ENCODE measurements at places on chromosomes 5 and 9.

DNA sequence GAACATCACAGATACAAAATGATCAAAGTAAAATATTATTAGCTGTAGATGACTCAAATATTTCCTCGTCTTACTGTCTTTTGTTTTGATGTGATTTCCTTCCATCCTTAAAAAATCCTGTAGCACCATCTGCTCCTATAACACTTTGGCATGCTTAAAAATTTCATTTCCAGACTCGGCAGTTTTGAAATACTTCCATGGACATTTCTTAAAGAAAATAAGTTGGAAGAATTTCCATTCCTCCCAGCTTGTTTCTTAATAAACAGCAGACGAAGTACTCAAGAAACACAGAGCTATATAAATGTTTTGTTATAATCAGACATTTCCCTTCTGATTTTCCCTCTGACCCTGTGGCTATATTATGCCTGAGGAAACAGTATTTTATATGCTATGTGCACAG, 41.2 kb upstream of the SVEP1 start:
- DNase-seq: no peak

- DNase-seq: no peak
Measured at GRCh38 chr5:63255594-63255993, 677.0 kb downstream of the LRRC70 start.

GRCh38 chr9:112408275-112408674, 28.4 kb downstream of the HSDL2 start:
- no peak for DNase-seq

- DNase-seq: no peak
Measured at GRCh38 chr5:31573494-31574142, 41.5 kb downstream of the C5orf22 start.

DNA sequence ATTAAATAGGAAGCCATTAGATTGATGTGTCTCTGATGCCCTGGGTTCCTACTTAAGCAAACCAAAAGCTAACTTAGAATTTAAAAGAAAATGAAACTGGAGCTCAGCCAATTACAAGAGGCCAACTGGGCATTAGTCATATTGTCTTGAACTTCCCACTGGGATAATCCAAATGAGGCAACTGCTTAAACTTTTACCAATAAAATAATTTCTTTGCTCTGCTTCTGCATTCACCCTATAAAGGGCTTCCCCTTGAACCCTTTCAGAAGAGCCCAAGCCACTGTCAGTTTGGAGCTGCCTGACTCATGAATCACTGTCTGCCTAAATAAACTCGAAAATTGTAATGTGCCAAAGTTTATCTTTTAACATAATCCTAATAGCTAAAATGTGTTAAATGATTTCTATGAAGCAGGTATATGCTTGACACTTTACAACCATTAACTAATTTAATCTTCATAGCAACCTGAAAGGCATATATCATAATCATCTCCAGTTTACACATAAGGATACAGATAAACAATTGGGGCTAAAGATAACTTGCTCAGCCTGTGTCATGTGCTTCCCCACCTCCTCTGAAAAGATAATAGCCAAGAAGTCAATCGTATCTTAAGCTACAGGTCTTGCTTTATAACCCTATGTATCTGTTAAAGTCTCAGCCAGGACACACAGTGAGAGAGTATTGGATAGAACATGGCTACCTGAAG, 11.5 kb downstream of the GPR150 start:
- DNase-seq: no peak

DNA sequence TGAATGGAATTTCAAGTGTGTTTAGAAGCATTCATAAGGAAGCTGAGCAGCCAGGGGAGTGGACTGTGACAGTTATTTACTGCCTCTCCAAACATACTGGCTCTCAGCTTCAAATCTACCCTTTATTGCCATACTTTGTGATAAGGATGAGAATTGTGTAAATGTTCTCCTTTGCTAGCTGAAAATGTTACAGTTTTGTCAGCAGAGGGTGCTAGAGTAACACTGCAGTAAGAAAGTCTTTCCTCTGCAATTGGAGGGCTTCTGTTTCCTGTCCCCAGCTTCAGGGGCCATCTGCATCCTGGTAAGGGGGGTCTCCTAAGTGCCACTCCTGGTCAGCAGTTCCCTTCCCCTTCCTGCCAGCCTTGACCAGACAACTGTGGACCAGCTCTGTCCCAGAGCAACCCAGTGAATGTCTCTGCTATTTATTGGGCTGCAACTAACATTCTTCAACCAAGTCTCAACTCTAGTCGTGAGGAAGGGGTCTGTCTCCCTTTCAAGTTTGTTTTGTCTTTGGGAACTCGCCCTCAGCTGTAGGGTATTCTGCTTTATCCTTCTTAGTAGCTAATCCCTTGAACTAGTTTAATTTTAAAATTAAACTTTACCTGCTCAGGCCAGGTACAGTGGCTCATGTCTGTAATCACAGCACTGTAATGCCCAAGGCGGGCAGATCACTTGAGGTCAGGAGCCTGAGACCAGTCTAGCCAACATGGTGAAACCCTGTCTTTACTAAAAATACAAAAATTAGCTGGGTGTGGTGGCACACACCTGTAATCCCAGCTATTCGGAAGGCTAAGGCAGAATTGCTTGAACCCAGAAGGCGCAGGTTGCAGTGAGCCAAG, 45.3 kb downstream of the RAPGEF6 start:
- no peak for DNase-seq

DNA sequence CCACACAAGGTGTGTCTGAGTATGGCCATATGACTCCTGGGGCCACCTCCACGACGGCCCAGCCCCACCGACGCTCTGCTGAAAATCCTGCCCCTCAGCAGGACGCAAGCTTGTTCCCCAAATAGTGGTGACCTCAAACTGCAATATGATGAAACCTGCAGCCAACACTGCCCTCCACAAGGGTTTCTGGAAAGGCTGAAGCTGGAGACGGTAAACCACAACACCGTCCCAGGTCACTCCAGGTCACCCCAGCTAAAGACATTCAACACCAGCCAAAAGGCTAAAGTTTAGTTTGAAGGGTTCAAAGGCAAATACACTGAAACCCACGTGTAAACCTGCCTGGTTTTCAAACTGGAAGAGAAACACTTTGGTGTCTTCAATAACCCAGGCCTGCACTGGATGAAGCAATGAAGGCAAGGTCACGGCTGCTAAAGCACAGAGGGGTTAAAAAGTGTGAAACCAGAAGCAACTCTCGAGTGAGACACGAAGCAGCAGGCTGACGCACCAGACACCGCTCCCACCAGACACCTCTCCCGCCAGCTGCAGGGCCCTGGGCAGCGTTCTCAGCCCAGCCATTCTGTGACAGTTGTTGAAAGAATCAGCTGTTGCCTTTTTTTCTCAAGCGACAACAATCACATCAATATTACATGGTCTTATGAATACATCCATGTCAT, 1.8 kb upstream of the LHX3 start:
- DNase-seq: no peak

- no peak for DNase-seq
Measured at GRCh38 chr9:69542942-69543704, 129.0 kb downstream of the APBA1 start.

DNA sequence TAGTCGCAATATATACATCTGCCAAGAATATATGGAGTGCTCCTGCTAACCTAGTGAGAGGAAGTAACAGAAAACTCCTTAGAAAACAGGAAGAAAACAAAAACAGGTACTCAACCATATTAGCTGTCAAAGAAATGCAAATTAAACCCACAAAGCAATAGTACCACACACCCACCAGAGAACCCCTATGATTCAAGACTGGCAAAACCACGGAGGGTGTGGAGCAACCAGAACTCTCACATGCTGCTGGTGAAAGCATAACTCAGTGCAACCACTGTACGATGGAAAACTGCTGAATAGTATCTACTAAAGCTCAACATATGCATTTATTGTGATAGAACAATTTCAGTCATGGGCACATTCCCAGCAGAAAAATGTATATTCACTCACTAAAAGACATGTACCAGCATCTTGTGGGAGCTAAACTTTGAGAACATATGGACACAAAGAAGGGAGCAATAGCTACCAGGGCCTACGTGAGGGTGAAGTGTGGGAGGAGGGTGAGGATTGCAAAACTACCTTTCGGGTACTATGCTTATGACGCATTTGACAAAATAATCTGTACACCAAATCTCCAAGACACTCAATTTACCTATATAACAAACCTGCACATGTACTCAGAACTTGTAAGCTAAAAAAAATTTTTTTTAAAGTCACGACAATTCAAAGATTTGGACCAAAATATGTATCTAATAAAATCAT, 34.0 kb downstream of the PTPN3 start:
- no peak for DNase-seq

DNA sequence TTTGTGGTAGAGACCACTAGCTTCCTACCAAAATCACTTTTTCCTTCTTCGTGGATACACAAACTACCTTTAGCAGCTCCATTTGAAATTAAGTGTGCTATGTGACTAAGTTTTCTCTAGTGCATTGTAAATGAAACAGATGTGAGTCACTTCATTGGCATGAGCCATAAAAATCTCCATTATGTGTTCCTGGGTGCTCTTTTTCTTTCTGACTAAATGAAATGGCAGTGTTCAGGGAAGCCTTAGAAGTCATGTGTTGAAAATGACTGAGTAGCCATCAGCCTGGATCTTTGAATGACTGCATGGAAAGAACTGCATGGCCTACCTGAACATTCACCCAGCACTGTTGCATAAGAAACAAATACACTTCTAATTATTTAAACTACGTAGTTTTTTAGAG, 107.9 kb downstream of the NDUFAF2 start:
- DNase-seq: no peak

- peak; percentile 5 for DNase-seq
Measured at GRCh38 chr5:109354761-109355160, 55.0 kb downstream of the PJA2 start.

- DNase-seq: peak; percentile 8
Measured at GRCh38 chr5:76367623-76368371, 35.3 kb upstream of the IQGAP2 start.
